T-cell (primary cell): ENCODE measurements at places on chromosomes 4 and X. TPM values are rescaled to one million over a fixed set of nuclear protein-coding genes. Genes with fewer than 3 reads are reported as not detected.

GRCh38 chr4:119537586-119537985, 91.0 kb downstream of the PDE5A start:
- H3K36me3 ChIP-seq: peaks cover 3% of the 10 kb centered on the region
- H3K4me1 ChIP-seq: no peaks in the 10 kb centered on the region
- no peak overlapping the region for H3K4me3 ChIP-seq
- no peak overlapping the region for H3K27ac ChIP-seq
- H3K27me3 ChIP-seq: no peaks in the 10 kb centered on the region

GRCh38 chr4:101973361-101973760, 182.8 kb downstream of the BANK1 start:
- H3K4me3 ChIP-seq: no peak overlapping the region
- H3K27ac ChIP-seq: no peak overlapping the region
- no peak for DNase-seq
- no peaks in the 10 kb centered on the region for H3K27me3 ChIP-seq
- no peaks in the 10 kb centered on the region for H3K4me1 ChIP-seq
- no peaks in the 10 kb centered on the region for H3K36me3 ChIP-seq

DNA sequence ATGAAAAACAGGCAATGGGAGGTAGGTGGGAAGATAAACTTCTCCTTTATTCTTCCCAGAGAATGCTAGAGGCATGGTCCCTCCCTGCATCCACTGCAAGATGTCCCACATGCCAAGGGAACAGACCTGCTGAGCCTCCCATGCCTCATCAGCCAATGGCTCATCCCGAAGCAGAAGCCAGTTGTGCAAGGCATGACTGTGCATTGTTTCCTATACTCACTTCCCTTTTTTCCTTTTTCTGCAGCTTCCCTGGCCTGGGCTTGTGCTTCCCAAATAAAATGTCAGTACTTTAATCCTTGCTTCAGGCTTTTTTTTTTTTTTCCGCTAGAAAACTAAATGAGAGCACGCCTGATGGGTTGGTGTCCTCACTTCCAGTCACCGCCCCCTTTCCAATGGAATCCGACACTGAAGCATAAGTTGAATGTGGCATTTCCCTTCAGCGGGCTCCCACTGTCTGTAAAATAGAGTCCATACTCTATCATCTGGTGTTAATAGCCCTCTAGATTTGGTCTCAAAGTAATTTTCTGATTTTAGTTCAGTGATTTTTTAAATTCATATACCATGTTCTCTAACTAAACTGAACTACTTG, 239.0 kb upstream of the JADE1 start:
- no peak overlapping the region for H3K4me3 ChIP-seq
- H3K4me1 ChIP-seq: no peaks in the 10 kb centered on the region
- peaks cover 4% of the 10 kb centered on the region for H3K27me3 ChIP-seq
- no peak overlapping the region for H3K27ac ChIP-seq
- no peaks in the 10 kb centered on the region for H3K36me3 ChIP-seq
- no peak for DNase-seq

PGRMC1 gene
- total RNA-seq: 13.4 TPM

- no peaks in the 10 kb centered on the region for H3K36me3 ChIP-seq
- H3K27me3 ChIP-seq: peaks cover 4% of the 10 kb centered on the region
- H3K4me3 ChIP-seq: no peak overlapping the region
- no peak overlapping the region for H3K27ac ChIP-seq
- no peak for DNase-seq
- peaks cover 4% of the 10 kb centered on the region for H3K4me1 ChIP-seq
These were observed 53.4 kb downstream of the PPEF2 start for GRCh38 chr4:75848891-75849290.

DNA sequence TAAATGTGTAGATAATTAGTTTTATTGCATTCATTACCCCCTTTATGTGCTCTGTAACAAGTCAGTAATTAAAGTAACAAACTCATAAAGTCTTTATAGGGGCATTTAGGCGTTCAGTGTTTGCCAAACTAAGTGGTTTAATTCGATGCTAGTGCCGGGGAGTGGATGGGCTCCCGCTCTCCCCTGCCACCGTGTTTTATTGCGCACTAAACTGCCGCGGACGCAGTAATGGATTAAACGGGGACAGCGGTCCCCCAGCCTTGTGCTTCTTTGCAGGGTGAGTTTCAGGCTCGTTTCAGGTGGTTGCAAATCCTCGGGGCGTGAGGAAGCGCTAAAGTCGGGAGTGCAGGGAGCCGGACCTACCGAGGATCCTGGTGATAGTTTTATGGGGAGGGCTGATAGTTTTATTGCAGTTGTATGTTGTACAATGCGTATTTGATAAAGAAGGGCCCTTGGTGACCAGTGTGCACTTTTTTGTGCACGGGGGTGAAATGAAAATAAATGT, 1.6 kb upstream of the PHOX2B start:
- no peak overlapping the region for H3K27ac ChIP-seq
- H3K27me3 ChIP-seq: peaks cover 55% of the 10 kb centered on the region
- H3K4me1 ChIP-seq: no peaks in the 10 kb centered on the region
- H3K4me3 ChIP-seq: no peak overlapping the region

GRCh38 chr4:176150356-176150682, 45.1 kb downstream of the SPATA4 start:
- H3K27me3 ChIP-seq: peaks cover 4% of the 10 kb centered on the region
- no peak for DNase-seq
- H3K4me3 ChIP-seq: no peak overlapping the region
- no peaks in the 10 kb centered on the region for H3K4me1 ChIP-seq
- H3K36me3 ChIP-seq: no peaks in the 10 kb centered on the region
- H3K27ac ChIP-seq: no peak overlapping the region

CCDC158 gene
- not detected for total RNA-seq

DNA sequence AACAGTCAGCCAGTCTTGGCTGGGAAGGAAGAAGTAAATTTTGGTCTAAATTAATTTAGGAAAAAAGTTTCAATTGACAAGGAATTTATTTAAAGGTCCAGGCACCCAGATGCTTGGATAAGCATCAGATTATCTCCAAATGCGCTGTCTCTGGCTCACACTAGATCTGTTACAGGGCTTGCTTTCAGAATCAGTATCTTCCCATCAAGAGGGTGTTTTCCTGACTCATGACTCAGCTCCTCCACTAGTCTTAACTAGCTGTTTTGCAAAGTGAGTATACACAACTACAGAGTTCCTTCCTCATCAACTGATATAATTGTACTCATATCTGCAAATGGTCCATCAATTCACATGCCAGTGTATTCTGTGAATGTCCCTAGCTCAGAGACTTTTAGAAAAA, 482.1 kb upstream of the CPEB2 start:
- no peak overlapping the region for H3K4me3 ChIP-seq
- H3K36me3 ChIP-seq: no peaks in the 10 kb centered on the region
- no peaks in the 10 kb centered on the region for H3K4me1 ChIP-seq
- no peak overlapping the region for H3K27ac ChIP-seq
- DNase-seq: no peak

GRCh38 chr4:13907255-13907751, 279.8 kb upstream of the BOD1L1 start:
- no peak overlapping the region for H3K27ac ChIP-seq
- no peak overlapping the region for H3K4me3 ChIP-seq
- no peaks in the 10 kb centered on the region for H3K27me3 ChIP-seq
